ENCODE measurements at places on chromosomes 7 and 10.

DNA sequence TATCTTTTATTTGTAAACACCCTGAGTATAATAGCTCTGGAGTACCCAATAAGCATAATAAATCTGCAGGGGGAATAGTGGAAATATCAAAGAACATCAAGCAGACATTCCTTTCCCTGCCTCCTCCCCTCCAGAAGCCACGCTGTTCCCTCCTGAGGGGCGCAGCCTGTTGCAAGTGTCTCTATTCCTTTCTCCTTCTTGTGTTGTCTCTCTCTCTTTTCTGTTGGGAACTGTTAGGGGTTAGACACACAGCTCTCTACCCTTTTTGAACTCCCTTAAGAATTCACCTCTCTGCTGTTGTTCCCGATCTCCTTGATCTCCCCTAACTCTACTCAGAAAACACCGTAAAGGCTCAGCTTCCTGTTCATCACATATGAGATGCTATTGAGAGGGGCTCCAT lies 178.0 kb upstream of the FZD1 start:
- DNase-seq, result no peak

GRCh38 chr10:57694956-57695608 lies 572.6 kb downstream of the IPMK start:
- DNase-seq, result peak; percentile 43

- no peak for DNase-seq
Measured at GRCh38 chr7:22173685-22174573, 183.0 kb downstream of the RAPGEF5 start.

DNA sequence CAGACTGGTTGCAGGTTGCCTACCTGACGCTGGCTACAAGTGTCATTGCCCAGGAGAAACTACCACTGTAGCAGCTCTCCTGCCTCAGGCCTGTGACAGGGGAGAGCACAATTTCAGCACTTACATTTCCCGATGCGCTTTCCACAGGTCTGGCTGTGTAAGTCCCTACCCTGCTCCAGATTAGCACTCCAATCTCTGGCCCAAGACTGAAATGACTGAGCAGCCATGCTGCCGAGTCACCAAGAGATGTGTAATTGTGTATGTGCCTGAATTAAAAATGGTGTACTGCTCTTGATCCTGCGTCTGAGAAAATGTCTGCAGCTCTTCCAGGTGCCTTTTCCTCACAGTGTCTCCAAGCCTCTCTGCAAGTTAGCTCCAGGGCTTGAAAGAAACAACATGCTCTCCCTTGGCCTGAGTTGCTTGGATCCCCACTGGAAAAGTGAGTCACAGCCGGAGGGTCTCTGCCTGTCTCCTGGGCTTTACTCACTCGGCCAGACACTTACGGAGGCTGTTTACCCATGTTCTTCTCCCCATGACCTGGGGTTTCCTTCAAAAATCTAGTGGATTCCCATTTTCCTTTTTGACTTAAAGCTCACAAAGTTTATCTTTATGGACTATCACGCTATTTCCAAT lies 1001.7 kb upstream of the KCND2 start:
- DNase-seq, result no peak

DNA sequence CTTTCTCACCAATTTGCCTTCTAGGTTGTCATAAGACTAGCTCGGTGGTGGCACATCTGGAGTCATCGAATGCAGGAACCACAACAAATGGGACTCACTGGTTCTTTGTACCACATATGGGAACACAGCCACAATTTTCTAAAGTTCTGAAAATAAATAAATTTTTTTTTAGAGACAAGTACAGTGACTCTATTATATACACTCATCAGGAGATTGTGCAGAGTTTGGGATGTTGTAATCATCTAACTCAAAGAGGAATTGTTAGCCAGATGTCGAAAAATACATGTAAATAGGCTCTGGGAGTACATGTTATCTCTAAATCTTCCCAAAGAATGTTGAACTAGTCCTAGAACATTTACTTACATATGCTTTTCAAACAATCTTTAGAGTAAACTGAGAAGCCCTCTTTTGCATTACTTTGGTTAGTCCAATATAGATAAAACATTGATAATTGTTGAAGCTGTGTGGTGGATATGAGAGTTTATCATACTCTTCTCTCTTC lies 19.6 kb upstream of the SEPTIN7 start:
- no peak for DNase-seq

- DNase-seq, result no peak
Measured at GRCh38 chr7:128865303-128865702, 2.6 kb downstream of the ATP6V1F start.

DNA sequence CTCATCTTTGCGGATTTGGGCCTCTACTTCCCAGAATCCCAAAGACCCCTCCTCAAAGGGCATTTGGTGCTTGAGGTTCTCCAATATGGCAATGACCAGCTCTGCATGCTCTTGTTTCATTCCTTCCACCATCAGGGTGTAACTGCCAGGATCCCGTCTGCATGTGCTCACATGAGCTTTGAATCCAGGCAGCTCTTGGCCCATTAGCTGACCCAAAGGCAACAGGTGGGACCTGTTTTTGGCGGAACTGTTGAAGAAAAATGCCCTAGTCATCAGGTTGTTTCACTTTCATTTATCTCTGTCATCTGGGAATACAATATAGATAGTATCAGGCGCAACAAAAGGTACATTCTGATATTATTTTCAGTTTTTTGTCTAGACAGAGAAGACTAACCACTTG lies 159.1 kb upstream of the TCF7L2 start:
- no peak for DNase-seq

- DNase-seq, result no peak
Measured at GRCh38 chr7:40288827-40289226, 154.0 kb downstream of the SUGCT start.

DNA sequence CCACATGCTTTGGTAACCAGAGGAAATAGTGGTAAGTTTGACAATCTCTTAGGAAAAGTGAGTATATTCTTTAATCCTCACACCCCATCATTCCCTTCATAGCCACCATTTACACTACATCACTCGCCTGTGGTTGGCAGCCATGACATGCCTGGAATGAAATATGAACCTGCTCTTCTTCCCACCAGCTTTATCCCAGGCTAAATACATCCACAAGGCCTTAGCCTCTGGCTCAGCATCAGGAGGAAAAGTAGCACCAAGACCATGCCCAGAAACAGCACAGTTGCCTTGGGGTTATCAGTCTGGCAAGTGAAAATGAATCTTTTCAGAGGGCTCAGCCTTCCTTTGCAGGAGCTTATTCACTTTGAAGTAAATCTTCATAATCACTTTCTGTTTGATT lies 40.3 kb downstream of the SGCE start:
- no peak for DNase-seq

- no peak for DNase-seq
Measured at GRCh38 chr10:34558093-34558583, 257.0 kb downstream of the PARD3 start.

DNA sequence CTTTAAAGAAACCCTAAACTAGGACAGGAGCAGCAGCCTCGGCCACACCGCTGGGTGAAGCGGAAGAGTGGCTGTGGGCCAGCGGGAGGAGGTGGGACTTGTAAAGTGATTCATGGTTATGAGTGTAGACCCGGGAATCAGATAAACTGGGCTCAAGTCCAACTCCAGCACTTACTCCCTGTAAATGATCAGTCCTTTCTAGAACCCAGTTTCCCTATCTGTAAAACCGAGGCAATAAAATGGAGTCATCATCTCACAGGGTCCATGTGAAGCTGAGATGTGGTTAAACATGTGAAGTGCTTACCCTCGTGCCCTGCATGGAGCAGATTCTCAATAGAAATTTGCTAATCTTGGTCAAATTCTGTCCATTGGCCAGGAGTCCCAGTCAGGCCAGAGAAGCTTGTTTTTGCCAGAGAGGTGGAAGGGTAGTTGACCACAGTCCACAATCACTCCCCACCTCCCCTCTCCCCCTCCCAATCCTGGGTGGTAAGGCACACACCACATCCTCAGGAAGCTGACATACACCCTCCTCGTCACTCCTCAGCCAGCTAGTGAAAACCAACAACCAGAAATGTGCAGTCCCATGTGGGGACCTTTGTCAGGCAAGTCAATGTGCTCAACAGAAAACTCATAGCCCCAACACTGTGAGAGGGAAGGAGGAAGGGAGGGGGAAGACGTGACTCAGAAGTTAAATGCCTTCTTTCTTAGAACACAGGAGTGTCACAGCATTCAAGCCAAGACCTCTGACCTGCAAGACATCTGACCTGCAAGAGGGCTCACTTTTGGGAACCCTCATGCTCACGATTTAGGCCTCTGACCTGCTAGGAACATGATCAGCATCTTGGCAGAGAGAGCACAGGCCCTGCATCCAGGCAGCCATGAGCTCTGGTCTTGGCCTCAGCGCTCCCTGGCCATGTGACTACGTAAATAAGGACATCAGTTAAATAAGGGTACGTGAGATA lies 145.1 kb downstream of the PLXNA4 start:
- peak; percentile 82 for DNase-seq

GRCh38 chr7:129544700-129545099 lies 42.4 kb downstream of the SMKR1 start:
- no peak for DNase-seq

GRCh38 chr10:71454347-71454746 lies 57.6 kb downstream of the CDH23 start:
- no peak for DNase-seq

DNA sequence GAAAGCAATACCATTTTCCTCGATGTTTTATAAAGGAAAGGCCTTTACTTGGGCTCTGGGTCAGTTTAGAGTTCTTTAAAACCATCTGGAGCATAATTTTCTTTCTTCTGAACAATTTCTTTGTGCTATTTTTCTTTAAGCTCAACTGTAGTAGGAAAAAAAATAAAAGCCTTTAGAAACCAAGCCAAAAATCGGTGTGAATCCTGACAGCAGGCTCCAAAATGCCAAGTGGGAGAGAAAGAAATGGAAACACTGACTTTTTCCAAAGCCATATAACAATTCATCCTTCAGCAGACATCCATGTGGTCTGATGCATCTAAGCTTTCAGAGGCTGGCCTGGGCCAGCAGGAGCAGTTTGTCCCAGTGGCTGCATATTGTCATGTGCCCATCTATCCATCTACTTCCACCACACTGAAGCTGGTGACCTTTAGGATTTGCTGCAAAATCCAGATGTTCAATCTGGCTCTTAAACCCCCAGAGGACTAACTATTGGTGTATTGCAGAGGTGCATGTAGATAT lies 23.0 kb upstream of the ITPRID1 start:
- DNase-seq, result no peak

DNA sequence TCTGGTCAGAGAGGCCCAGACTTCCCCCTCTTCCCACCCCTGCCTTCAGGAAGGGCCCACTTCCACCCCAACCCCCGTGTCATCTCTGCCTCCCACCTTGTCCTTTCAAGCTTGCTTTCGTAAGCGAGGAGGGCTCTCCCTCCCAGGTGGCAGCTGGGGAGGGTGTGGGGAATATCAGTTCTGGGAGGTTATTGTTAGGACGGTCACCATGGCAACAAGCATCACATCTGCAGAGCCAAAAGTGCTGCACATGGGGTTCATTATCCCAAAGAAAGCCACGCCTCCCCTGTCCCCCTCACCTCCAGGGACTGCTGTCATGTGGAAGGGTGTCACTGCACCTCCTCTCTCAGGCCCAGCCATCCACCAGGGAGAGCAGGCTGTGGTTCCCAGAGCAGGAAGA lies 2.6 kb upstream of the CAMK2B start:
- DNase-seq, result no peak

- no peak for DNase-seq
Measured at GRCh38 chr7:152355474-152356057, 80.2 kb downstream of the KMT2C start.

- no peak for DNase-seq
Measured at GRCh38 chr7:105036217-105037168, 22.5 kb downstream of the KMT2E start.

DNA sequence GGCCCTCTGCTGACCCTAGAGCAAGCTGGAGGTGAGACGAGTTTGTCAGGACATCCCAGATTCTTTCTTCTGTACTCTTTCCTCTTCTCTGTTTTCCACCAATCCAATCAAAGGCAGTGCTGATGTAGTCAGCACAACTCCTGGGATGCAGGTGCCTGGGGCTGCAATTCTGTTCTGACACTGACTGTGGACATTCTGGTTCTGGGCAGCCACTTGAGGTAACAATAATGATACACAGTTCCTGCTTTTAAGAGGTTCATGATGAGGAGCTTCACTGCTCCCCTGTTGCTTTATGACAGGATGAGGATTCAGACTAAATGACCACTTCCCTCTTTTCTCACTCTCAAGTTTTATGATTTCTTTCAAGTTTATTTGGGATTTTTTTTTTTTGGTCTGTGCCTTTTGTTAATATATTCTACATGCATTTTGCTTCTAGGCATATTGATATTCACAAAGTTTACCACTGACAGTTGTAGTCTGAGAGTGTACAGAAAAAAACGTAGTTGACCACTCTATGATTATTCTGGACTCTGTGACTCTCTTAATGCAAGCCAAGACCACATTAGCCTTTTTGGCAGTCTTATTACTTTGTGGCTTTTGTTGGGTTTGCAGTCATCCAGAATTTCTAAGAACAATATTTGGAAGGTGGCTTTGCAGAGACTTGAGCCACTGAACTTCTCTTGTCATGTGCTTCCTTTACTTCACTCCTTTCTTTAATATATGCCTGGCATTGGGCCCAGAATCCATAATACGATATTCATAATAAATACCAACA lies 247.6 kb downstream of the AUTS2 start:
- DNase-seq, result no peak

- DNase-seq, result no peak
Measured at GRCh38 chr7:43278088-43278644, 165.7 kb downstream of the HECW1 start.

GRCh38 chr10:83806717-83807116 lies 332.6 kb upstream of the GHITM start:
- DNase-seq, result no peak

- no peak for DNase-seq
Measured at GRCh38 chr7:50821457-50822008, 38.8 kb upstream of the GRB10 start.

- no peak for DNase-seq
Measured at GRCh38 chr7:113142385-113143119, 24.2 kb upstream of the SMIM30 start.

DNA sequence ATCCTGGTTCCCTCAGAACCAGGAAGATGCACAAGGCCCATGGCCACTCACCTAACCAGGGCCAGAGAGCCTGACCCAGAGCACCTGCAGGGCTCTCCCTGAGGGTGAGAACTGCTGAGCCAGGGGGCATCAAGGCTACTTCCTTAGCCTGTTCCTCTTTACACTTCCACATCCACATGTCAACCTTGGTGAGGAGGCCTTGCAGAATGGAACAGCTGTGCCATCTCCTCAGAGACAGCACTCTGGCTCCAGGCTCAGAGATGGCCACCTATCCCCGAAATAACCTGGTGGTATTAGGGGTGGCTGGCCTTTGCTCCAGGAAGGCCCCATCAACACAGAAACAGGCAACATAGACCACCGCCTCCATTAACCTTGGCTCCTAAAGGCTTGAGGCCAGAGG lies 473.0 kb downstream of the RPS24 start:
- DNase-seq, result no peak

GRCh38 chr10:71684356-71685173 lies 35.0 kb downstream of the C10orf105 start:
- DNase-seq, result no peak

DNA sequence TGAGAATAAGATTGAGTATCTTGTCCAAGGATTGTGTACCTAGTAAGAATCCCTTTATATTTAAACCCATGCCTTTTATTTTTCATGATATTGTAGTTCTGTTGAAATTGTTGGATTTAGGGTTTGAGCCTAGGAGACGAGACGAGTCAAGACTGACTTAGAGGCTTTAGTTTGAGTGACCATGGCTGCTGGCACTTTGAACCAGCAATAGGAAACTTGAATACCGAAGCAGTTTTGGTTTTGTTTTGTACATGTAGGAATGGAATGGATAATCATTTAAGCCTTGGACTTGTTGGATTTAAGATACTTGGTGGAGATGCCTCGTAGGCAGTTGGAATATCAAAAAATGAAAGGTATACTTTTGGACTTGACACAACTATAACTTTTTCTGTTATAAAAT lies 229.0 kb downstream of the BICC1 start:
- no peak for DNase-seq

GRCh38 chr10:113849946-113850345 lies 3.9 kb downstream of the DCLRE1A start:
- no peak for DNase-seq

Measured in skeletal muscle cell (primary cell).